ENCODE measurements at places on chromosomes 6 and 20.

GRCh38 chr6:18219591-18219990 lies 44.7 kb downstream of the DEK start:
- DNase-seq, result no peak

DNA sequence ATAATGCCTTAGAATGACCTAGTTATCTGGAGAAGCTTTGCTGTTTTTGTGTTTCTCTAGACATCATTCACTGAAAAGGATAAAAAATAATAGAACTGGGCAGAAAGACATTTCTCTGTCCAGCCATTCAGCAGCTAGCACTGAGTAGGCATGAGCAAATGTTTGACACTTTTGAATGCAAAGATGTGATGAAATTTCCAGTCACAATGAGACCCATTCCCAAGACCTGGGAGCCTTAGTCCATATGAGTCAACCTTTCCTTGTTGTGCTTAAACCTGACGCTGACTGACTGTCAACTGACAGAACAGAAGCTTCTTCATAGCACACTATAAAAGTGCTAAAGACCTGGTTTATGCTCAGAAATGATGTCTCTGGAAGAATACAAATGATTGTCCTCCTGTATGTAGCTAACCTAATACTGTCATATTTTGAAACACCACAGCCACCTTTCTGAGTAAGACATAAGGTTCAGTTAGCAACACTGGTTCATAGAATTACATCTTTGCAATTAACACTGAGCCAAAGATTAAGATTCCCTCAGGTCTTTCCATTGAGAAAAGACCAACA lies 17.1 kb downstream of the RALGAPA2 start:
- no peak for DNase-seq

DNA sequence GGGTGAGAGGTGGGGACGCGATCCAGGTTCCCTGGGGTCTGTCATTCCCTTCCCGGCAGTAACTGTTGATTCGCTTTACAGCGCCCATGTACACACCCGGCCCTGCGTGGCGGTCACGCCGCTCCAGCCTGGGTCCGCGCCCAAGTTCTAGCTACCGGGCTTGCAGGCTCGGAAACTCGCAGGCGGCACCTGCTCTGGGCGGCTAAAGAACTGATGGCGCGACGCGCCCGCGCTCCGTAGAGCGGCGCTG lies 1.4 kb upstream of the POU3F2 start:
- no peak for DNase-seq

GRCh38 chr6:31836474-31837368 lies 9.2 kb downstream of the HSPA1B start:
- no peak for DNase-seq

DNA sequence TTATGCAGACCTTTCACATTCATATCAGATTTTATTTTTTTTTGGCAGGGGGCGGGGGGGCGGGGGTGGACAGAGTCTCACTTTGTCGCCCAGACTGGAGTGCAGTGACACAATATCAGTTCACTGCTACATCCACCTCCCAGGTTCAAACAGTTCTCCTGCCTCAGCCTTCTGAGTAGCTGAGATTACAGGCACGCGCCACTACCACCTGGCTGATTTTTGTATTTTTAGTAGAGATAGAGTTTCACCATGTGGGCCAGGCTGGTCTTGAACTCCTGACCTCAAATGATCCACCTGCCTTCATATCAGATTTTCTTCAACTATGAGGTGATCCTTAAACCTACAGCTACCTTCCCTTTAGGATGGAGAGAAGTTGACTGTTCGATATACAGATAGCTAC lies 8.0 kb upstream of the SUMO4 start:
- DNase-seq, result no peak

DNA sequence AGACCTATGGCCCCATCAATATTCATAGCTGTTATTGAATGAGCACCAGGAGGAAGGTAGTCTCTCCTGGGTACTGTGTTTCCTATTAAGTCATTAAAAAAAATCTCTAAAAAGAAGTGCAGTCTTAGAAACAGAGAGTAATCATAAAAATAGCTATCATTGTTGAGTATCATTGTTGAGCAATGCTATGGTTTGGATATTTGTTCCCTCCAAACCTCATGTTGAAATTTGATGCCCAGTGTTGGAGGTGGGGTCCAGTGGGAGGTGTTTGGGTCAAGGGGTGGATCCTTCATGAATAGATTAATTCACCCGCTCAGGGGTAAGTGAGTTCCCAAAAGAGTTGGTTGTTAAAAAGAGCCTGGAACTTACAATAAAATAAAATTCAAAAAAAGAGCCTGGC lies 88.1 kb upstream of the IYD start:
- no peak for DNase-seq

DNA sequence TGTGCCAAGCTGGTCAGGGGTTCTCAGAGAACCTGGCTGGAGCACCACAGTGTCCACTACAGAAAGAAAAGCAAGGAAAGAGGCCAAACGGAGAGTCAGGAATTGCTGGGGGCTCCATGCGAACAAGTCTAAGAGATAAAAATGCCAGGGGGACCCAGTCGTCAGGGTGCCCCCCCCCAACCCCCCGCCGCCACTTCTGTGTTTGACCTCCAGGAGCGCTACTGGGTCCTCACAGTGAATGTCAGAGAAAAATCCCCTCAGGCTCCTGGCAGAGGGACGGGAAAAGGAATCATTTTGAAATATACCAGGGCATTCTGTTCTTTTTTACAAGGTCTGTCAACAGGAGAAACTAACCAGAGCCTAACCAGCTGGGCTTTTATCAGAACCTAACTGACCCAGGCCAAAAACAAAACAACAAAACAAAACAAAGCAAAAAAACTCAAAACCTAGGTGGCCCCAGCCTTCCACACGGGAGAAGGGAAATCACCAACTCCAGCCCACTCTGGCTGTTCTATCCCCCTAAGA lies 17.9 kb upstream of the NELFCD start:
- DNase-seq, result no peak
